ENCODE measurements at places on chromosomes 5 and 9.

DNA sequence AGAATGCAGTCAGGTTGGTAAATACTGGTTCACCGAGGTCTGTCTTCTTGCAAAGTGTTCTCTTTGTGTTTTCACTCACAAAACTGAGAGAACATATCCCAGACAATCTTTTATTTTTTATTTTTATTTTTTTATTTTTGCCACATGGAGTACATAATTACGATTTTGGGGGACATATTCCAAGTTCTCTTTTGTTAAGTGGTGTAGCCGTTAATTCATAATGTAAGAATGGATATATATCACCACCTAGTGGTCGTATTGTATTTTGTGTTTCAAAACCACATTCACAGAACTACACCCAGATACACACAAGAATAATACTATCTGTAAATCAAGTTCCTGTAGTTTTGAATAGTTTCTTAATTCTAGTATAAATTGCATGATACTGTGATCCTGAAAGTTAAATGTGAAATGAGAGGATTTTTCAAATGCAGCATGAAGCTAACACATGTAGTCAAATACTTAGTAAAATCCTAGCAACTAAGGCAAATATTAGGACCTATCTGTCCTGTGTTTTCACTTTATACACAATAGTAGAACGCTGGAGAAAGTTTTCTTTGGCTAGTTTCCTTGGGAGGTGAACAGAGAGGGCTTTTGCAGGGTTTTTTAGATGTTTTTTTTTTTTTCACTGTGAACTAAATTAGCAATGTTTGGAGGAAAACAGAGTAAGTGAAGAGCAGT, 92.7 kb downstream of the VCAN start:
- DNase-seq = no peak

DNA sequence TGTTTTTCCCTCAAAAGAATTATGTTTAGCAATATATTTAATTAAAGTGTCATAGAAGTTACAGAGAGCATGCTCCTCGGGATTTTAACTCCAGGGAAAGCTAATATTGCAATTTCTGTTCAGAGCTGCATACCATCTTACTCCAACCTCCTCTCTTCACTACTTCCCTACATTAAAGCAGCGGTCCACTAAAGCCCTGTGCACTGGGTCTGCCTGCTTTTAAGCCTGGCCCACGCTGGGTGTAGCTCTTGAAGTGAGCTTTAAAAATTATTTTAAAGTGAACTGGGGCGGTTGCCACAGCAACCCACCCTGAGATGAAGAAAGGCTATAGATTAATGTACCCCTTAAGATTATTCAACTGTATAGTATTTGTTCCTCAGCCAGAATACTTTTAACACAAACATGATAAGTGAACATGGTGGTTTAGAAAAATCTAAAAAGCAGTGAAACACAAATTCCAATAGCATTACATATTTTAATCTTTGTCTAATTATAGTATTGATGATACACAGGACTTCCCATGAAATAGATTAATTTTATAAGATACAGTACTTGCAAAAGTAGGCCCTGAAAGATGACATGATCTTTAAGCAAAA, 3.9 kb upstream of the MEF2C start:
- no peak for DNase-seq

DNA sequence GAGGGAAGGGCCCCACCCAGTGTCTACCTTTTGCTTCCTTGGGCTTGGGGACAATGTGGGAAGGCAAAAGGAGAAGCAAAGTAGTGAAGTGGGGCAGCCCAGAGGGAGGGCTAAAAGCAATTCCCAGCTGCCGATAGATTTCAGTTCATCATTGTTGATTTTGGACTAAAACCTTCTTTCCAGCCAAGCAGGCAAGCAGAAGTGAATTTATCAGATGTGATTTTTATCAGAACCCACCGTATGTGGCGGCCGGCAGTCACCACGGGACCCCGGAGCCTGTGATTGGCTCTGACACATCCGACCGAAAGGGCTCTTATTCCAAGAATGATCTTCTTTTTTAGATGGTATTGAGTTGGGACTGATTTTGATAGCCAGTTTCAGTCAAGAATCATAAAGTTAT, 559.9 kb downstream of the PSAT1 start:
- no peak for DNase-seq

- peak; percentile 11 for DNase-seq
Observed at GRCh38 chr9:109143881-109144562, 23.0 kb downstream of the FRRS1L start.

GRCh38 chr5:139709582-139710318, 61.6 kb downstream of the CXXC5 start:
- DNase-seq = no peak

- DNase-seq = peak; percentile 80
Observed at GRCh38 chr9:124216474-124217176, 41.1 kb upstream of the NEK6 start.

DNA sequence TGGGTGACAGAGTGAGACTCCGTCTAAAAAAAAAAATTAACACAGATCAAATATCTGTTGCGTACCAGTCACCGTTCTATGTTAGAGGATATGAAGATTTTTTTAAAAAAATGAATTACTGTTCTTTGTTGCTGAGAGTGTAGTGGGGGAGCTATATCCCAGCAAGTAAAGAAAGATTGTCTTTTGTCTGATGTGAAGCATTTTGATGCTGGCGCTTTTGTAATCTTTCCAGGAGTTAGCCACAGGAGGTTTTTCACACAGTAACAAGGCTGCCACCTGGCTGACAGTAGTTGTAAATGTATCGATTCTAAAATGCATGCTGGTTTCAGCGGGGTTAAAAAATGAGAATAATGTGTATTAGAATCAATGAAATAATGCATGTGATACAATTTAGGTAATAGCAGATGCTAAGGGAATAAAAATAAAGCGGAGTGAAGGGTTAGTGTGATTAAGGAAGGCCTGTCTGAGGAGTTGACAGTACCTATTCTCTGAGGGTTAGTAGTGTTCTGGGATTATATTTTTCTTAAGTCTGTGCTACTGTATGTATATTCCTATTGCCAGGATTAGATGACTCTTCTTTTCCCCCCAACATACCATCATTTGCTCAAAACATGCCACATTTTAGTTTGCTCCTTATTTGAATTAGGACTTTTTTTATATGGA, 3.4 kb downstream of the LMNB1 start:
- peak; percentile 47 for DNase-seq

DNA sequence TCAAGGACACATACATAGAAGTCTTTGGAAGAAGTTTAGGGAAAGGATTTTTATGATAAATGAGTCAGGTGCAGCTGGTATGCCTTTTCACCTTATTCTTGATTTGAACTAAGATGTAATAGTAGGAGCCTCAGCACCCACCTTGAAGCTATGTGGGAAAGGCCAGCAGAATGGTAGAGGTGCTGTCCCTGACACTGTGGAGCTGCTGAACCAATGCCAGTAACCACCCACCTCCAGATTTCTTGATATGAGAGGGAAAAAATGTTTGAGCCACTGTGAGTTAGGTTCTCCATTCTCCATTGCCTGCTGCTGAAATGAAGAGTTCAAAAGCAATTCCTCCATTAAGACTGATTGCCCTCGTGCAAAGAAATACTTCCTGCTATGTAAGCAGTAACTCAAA, 12.2 kb upstream of the HMGCR start:
- peak; percentile 55 for DNase-seq

DNA sequence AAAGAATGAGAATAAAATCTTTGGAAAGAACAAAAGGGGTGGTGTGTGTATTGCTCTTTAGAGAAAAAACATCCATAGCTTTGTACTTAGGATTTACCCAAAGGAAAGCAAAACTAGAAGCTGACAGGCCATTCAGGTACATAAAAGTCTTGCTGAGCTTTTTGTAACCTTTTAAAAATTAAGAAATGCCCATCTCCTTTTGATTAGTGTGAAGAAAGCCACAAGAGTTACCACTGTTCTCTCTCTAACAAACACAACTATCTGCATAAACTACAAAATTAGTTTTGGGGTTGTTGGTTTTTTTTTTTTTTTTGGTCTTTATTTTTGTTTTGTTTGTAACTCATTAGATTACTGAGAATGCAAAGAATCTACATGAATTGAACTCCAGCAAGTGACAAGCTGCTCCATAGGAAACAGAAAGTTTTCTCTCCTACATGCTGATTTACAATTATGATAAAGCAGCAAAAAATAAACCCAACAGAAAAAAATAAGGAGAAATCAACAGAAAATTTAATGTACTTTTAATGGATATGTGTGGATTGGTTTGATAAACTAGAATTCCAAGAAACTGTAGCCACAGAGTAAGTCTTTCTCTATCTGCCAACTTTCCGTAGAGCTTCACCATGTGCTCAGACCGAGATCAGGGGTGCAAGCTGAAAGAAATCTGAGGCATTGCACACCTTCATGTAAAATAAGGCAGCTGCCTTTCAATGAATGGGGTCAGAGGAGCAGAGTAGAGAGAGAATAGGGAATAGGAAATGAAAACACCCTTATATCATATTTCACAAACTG, 12.3 kb downstream of the BAAT start:
- no peak for DNase-seq

DNA sequence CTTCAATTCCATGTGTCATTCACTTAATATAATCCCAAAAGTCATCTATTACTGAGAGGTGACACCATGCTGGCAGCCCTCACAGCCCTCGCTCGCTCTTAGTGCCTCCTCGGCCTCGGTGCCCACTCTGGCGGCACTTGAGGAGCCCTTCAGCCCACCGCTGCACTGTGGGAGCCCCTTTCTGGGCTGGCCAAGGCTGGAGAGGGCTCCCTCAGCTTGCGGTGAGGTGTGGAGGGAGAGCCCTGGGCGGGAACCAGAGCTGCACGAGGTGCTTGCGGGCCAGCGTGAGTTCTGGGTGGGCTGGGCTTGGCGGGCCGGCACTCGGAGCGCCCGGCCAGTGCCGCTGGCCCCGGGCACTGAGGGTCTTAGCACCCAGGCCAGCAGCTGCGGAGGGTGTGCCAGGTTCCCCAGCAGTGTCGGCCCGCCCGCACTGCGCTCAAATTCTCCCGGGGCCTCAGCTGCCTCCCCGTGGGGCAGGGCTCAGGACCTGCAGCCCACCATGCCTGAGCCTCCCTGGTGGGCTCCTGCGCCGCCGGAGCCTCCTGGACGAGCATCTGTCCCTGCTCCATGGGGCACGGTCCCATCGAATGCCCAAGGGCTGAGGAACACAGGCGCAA, 374.1 kb downstream of the ELAVL2 start:
- DNase-seq = no peak

GRCh38 chr5:155278532-155278931, 265.0 kb downstream of the KIF4B start:
- no peak for DNase-seq

- DNase-seq = no peak
Observed at GRCh38 chr9:24045150-24045549, 219.1 kb upstream of the ELAVL2 start.

- DNase-seq = no peak
Observed at GRCh38 chr9:113634596-113635515, 171.3 kb downstream of the RGS3 start.

- DNase-seq = no peak
Observed at GRCh38 chr9:89791754-89792153, 186.9 kb downstream of the GADD45G start.

DNA sequence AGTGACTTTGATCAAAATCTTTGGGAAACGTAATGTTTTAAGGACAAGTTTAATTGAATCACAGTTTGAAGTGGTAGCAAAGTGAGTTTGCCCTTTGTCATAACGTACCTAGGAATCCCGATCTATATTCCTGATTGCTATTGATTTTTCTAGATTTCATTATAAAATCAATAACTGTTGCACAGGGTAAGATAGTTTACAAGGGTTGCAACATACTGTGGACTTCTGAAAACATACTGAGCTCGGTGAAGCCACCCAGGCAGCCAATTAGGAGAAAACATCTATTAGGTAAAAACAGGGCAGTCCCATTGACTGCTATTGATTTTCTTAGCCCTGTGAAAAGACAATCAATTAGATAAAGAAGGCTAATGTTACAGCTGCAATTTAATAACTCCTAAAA, 659.9 kb downstream of the ISL1 start:
- DNase-seq = no peak

DNA sequence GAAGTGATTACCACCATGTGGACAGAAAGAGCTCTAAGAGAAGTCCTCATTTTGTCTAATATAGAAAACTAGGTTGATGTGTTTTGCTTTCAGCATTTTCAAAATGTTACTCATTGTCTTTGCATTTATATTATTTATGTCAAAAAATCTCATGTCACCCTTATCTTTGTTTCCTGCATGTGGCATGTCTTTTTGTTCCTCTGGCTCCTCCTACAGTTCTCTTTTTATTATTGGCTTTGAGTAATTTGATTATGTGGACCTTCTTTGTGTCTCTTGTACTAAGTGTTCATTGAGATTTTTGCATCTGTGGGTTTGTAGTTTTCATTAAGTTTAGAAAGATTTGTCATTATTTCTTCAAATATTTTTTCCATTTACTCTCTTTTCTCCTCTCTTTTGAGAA, 58.8 kb downstream of the GNG10 start:
- no peak for DNase-seq

DNA sequence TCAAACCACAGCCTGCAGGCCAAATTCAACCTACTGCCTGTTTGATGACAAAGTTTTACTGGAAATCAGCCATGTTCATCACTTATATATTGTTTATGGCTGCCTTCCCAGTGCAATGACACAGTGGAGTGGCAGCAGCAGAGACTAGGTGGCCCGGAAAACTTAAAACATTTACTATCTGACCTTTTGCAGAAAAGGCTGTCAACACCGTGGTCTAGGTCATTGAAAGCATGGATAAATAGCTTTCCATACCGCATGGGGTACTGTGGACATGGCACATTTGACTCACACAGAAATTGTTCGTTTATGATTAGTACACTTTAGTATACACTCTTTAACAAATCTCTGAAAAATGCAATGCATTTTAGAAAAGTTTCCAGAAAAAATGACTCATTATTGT, 298.3 kb upstream of the EFNA5 start:
- DNase-seq = no peak

DNA sequence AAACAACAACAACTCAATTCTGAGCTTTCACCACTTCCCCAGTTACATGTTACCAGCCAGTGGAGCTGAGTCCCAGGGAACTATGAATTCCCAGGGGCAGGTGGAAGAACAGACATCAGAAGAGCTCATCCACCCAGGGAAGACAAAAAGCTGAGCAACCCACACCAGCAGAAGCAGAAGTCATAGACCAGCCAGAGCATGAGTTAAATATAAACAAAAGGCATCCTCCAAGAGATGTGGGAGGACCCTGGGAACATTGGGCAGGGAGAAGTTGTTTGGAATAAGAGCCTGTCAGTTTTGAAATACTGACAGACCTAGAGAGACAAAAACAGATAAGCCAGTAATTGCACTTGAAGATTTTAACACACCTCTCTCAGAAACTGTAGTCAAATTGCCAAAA, 102.3 kb upstream of the LMX1B start:
- DNase-seq = no peak

- DNase-seq = no peak
Observed at GRCh38 chr5:52844885-52845284, 57.2 kb downstream of the ITGA1 start.

DNA sequence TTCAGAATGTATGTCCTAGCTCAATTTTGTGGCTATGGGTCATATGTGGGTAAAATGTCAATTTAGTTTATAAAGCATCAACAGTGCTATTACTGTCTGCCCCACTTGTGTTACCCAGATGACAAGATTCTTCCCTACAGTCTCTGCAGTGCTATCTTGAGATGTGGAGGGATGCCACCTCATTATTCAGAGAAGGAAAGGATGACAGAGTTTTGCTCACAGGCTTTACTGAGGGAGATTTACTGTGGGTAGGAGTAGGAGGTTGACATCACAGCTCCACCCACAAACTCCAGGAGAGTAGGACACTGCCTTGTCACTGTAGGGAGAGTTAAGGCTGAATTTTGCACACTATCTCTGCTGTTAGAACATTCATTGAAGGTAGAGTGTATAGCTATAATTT, 359.3 kb downstream of the HTR1A start:
- DNase-seq = no peak

GRCh38 chr5:7320701-7321301, 75.1 kb upstream of the ADCY2 start:
- DNase-seq = no peak
